ENCODE measurements at places on chromosomes 1 and 21.

DNA sequence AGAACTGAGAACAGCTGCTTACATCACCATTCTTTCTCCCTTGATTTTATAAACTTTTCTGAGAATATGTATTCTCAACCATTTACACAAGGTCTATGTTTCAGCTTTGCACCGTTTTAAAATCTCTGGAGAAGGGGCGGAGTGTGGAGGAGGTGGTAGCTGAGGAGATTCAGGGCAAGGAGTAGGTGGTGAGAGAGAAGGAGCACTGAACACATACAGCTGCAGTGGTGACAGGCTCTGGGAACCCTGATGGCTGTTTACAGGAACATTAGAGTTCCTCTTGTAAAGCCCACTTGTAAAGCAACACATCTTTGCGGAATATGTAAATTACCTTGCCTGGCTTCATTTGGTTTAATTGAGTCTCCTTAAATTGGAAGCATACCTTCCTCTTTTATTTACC, 89.7 kb downstream of the SMYD2 start:
- DNase-seq: no peak

GRCh38 chr1:43005460-43006361, 47.0 kb upstream of the SLC2A1 start:
- no peak for DNase-seq

- no peak for DNase-seq
These were observed 16.3 kb downstream of the SEC16B start for GRCh38 chr1:177953549-177953948.

DNA sequence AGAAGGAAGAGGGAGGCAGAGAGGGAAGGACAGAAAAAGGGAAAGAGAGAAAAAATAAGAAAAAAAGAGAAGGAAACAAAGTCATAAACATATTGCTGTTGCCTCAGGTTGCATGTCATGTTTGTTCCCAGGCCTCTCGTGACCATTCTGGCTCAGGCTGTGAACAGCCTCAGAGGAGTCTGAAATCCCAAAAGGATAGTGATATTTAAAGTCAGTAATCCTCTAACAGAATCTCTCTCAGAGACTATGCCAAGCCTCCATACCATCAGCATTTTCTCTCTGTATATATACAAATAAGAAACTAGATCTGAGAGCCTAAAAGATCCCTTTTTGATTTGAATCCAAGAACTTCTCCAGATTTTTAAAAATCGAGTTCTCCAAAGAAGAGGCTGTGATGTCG, 35.2 kb downstream of the GORAB start:
- DNase-seq: no peak

- DNase-seq: no peak
These were observed 22.7 kb upstream of the FHAD1 start for GRCh38 chr1:15224259-15224869.

DNA sequence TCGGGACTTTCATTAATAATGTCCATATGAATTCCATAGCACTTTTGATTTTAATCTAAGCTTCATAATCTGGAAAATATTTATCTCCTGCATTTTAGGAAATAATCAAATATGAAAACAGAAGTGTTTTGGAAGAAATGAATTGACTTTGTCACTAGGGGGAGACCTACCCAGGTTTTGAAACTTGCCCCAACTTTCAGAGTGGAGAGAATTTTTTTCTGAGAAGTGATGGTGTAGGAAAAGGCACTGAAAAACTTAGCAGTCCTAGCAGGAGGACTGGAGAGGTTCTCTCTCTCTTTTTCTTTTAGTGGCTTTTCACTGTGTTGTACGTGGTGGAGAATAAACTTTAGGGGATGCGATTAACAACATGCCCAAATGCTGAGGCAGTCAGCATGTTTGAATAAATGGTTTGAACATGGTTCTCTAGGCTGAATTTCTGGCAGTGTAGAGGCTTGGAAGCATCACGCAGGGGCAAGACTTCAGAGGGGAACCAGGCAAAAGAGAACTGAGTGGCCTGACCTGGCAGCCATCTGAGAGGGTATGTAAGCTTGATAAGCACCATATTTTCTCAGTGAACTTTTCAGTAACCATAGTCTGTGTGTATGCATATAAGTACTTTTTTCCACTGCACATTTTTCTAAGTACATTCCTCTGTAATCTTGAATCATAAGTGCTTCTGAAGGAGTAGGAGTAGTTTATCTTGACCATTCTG, 68.3 kb upstream of the NEK7 start:
- no peak for DNase-seq

- peak; percentile 45 for DNase-seq
These were observed 649 bp downstream of the PTPN7 start for GRCh38 chr1:202159534-202160371.

- DNase-seq: peak; percentile 68
These were observed 32.1 kb downstream of the CD244 start for GRCh38 chr1:160830321-160831153.

DNA sequence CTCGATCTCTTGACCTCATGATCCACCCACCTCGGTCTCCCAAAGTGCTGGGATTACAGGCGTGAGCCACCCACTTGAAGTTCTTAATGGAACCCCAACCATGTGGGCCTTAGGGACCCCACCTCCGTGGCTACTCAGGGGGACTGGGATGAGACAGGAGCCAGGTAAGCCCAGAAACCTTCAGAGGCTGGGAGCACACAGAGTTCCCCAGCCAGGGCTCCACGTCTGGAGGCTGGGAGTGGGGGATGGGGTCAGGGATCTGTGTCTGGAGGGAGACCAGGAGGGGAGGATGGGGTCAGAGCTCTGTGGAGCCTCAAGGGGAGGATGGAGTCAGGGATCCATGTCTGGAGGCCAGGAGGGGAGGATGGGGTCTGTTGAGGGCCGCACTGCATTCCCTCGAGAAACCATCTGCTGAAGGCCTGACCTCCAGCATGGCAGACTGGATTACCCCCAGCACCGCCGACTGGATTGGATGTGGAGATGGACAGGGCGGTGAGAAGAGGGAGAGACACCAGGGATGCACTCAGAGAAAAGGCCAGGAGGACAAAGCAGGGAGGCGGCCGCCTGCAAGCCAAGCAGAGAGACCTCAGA, 2.1 kb upstream of the FTCD start:
- no peak for DNase-seq

- DNase-seq: no peak
These were observed 163.2 kb downstream of the ZBTB18 start for GRCh38 chr1:244214009-244214967.

DNA sequence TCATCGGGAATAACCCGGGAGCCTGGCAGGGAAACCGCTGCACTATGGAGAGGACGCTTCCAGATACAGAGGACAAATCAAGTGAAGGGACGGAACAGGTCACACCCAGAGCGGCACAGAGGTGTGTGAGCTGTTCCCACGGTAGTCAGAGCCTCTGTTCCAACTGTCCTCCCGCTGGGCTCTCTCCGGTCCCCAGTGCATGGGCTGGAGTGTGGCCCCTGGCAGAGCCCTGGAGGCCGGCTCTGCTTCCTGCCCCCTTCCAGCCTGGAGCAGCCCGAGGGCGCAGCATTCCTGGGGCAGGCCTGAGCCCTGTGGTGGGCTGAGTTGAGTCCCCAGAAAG, 11.9 kb upstream of the ZBTB21 start:
- no peak for DNase-seq

- no peak for DNase-seq
These were observed 52.5 kb upstream of the KCNJ6 start for GRCh38 chr21:37968744-37969143.

- DNase-seq: no peak
These were observed 74.7 kb upstream of the CLDN14 start for GRCh38 chr21:36554411-36555157.

GRCh38 chr1:108845446-108845845, 11.4 kb downstream of the AKNAD1 start:
- DNase-seq: no peak

DNA sequence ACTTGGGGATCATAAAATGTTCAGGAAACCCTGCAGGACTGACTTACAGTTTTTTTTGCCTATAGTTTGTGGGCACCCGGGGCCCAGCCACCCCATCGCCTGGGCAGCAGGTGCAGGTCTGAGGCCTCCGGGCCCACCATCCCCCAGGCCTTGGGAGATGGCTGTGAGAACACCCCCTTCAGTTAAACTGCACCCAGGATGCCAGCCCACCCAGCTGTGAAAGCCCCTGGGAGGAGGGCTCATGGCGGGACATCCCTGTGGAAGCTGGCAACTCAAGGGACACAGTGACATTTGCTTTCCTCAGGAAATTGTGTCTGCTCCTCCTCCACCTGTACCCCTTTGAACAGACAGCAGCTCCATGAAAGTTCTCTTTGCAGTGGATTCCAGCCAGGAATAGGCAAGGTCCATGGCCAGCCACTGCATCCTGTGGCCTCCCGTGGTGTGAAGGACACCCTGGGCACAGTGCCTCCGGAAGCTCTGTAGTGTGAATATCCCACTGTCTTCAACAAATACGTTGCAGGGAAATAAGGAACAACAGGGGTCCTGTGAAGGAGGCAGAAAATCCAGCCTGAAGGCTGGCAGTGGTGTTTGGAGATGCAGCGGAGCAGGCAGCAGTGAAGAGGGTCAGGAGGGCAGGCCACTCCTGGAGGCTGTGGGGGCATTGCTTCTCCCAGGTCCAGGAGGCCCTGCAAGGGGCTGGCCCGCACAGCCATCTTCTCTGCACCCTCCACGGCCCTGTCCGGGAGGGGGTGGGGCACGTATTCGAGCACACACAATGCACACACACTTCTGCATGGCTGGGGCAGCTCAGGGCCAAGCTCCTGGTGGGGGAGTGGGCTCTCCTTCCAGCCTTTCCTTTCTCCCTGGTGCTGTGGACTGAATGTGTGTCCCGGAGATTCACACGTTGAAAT, 2.1 kb upstream of the OBSCN start:
- no peak for DNase-seq

DNA sequence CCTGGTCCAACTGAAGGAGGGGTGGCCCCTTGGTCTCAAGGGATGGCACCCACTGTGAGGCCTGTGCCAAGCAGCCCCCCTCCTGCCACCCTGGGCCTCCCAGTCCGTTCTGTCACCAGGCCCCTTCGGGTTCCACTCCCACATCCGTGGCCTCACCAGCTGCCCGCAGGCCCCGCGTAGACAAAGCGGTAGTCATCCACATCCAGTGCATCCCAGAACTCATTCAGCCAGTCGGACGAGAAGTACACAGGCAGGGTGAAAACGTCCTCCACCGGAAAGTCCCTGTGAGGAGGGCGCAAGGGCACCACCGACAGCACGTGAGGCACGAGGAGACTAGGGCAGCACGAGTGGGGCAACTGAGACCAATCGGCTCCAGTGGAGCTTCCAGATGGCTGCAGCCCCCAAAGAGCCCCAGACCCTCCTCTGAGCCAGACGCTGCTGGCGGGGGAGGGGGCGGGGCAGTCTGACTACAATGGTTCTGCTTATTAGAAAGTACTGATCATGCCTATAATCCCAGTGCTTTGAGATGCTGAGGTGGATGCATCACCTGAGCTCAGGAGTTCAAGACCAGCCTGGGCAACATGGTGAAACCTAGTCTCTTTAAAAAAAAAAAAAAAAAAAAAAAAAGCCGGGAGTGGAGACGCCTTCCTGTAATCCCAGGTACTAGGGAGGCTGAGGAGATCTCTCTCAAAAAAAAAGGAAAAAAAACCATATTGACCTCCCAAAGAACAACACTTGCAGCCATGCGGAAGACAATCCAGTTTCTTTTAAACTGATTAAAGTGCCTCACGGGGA, 1.2 kb downstream of the JMJD4 start:
- no peak for DNase-seq

DNA sequence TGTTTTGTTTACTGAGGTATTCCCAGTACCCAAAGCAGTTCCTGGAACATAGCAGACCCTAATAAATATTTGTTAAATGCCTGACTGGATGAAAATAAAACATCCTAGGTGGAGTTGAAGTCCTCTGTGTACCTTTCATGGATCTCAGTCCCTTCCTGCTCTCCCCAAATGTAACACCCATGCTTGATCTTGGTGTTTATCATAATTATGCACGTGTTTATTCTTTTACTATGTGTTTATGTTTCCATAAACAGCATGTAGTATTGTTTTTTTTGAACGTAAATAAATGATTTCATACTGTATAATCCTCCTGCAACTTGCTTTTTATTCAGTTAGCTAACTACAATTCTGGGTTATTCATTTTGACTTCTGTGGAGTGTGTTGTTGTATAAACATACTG, 4.8 kb downstream of the LACTBL1 start:
- no peak for DNase-seq

DNA sequence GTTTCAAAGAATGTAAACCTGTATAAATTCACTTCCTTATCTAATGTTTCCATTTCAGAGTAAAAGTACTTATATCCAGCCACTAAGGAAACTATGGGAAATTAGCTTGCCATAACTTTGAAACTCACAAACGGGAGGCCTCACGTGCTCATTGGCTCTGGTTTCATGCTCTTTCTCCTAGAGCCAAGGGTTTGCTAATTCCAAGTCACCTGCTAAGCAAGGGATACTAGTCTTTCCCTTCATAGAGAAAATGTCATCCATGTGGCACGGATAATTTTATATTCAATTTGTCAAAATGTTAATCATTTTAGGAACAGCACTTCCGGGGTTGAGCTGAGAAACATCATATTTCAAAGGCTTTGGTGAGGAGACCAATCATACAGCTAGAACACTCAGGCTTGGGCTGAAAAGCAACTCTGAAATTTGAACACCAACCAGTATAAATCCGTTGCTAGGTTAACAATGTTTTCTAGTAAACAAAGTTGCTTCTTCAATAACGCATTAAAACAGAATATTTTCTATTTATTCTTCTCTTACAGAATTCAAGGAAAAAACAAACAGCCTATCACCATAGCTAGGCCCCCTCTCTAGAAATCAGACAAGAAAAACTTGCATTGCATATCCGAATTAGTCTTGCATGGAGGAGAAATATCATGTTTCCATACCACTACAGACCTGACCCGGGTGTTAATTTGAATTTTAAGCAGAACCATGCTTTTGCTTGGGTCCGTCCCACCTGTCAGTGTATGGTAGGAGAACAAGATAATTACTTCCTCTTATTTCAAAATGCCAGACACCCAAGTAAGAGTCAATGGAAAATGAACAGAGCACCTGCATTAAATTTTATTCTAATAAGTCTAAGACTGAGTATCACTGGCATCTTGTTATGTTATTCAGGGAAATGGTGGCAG, 196.1 kb upstream of the ESRRG start:
- DNase-seq: no peak

DNA sequence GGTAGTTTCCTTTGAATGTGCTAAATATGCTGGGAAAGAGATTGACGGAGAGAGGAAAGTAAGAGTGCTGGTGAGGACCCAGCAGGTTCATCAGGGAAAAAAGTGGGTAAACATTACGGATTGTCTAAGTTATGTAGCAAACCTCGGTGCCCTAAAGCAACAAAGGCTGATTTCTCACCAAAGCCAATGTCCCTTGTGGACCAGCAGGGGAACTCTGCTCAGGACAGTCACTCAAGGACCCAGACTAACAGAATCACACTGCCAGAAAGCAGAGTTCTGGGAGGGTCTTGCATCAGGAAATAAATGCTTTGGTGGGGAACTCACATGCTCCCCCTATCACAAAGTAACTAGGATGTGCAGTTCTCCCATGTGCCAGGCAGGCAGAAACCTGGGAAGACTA, 1.7 kb upstream of the IKBKE start:
- no peak for DNase-seq

DNA sequence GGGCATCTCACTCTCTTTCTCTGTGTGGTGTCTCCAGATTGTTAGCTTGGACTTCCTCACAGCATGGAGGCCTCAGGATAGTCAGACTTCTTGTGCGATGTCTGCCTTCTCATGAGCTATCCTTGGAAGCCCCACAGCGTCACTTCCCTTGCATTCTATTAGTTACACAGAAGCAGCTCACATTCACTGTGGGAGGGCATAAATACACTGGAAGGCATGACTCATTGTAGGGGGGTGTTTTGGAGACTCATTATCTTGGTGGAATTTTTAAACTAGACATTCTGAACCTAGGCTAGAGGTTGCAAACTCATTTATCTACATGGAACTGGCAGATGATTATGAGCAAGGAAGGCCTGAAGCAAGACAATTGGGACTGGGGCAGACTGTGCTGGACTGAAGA, 21.4 kb upstream of the FASLG start:
- DNase-seq: no peak
